ENCODE measurements at places on chromosomes 5 and 9.

DNA sequence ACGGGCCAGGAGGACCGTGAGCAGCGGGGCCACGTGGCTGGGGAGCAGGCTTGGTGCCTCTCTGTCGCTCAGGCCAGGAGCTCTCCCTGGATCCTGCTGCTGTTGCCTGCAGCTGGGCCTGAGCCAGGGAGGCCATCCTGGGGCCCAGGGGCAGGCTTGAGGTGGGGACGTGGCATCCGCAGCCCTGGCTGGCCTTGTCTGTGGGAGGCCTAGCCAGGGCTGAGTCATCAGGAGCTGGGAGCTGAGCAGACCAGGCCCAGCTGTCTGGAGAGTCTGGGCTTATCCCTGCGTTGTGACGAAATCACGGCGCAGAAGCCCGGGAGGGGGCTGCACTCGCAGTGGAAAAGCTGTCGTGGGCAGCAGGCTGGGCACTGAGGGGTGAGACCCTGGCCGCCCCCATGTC lies 138.8 kb upstream of the COL5A1 start:
- peak; percentile 98 for DNase-seq

DNA sequence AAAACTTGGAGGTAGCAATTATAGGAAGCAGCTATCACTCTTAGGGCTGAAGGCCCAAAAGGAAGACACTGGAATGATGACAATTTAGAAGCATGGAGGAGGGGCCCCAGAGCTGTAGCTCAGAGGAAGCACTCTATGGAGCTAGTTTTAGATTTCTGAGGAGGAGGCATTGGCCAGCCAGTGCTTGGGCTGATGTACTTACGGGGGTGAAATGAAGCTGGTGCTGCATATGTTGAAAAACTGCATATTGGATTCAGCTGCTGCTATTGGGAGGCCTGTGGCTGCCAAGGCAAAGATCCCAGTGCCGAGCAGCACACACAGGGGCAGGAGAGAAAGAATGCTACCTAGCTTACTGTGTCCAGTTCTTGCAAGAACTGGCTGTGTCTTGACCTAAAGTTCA lies 53.9 kb upstream of the HMHB1 start:
- DNase-seq: no peak

DNA sequence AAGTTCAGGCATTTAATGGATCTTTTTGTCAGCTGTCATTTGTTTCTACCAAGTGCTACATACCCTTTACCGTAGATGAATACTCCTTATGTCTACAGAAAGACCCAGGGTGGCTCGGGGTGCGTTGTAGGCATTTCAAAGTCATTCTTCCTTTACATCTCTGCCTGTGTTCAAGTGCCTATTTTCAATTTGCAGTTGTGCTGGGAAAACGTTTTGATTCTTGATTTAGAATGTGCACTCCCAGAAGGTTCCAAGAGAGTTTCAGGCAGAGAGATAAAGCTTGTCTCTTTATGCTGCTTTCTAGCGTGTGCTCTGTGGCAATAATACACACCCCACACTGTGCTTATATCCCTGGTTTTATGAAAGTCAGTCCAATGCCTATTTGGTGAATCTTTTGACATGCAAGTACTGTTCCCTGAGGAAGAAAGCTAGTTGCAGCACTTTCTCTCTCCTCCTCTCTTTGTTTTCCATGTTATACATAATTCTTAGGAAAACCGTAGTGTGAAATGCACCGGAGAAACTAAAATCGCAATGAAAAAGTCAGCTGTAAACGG lies 828.1 kb upstream of the ZNF608 start:
- DNase-seq: no peak

DNA sequence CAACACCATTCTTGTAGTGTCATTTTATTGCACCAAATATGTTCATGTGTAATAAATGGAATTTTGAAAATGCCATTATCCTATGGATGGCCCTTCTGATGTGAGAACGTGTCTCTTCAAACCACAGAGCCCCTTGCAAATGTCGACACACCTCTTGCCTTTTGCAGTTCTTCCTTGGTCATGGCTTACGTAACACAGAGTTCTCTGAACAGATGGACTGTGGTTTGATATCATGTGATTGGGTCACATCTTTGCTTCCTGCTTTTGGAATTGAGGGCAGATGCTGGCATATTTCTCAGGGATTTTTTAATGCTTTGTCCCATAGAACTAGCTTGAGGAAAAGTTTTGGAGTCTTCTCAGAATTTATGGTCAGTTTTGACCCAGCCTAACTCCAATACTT lies 4.6 kb downstream of the TGFBR1 start:
- DNase-seq: no peak

- no peak for DNase-seq
These were observed 107.3 kb upstream of the SPOCK1 start for GRCh38 chr5:137606401-137606800.

DNA sequence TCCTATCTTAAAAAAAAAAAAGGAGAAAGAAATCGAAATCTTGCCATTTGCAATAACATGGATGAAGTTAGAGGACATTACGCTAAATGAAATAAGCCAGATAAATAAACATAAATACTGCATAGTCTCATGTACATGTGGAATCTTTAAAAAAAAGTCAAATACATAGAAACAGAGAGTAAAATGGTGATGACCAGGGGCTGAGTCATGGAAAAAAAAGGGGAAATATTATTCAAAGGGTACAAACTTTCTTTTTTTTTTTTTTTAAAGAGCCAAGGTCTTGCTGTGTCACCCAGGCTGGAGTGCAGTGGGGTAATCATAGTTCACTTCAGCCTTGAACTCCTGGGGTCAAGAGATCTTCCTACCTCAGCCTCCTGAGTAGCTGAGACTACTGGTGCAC lies 310.1 kb downstream of the ZNF608 start:
- DNase-seq: no peak

GRCh38 chr5:65121880-65122436 lies 353.2 kb downstream of the CWC27 start:
- DNase-seq: no peak

DNA sequence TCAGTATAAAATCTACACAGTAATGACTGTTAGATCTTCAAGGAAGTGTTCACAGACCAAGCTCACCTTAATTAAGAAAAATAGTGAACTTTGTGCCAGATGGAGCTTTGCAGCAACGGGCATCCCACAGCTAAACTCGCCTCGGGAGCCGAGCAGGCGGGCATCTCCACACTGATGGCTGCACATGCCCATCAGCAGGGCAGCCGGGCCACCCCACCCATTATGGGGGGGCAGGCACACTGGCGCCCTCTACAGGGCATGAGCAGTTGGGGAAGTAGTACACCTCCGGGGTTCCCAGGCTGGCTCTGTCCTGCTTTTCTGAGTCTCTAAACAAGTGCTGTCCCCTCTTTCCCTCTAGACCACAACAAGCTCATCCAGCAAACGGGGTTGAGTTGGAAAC lies 21.6 kb downstream of the ANKS6 start:
- DNase-seq: peak; percentile 31

DNA sequence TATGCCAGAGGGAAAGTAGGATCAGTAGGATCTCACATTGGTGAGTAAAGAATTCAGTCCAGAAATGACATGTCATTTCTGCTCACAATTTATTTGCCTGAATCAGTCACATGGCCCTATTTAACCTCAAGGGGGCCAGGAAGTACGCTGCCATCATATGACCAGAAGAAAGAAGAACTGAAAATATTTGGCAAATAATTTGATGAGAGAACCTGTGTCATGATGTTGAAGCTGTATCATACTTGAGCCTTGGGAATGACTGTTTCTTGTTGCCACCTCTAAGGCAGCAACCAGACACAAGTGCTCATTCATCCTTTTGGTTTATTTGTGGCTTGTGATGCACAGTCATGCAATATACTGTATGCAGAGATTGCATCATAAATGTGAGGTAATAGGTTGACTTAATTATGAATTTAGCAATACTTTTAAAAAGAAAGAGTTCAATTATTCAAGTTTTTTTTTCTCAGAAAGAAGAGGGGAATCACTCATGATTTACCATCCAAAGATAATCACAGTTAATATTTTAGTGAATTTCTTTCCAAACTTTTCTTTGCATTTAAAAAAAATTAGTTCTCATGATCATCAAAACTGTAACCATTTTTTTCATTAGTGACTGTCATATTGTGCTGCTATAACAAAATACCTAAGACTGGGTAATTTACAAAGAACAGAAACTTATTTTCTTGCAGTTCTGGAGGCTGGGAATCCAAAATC lies 8.2 kb upstream of the ZFYVE16 start:
- peak; percentile 9 for DNase-seq

DNA sequence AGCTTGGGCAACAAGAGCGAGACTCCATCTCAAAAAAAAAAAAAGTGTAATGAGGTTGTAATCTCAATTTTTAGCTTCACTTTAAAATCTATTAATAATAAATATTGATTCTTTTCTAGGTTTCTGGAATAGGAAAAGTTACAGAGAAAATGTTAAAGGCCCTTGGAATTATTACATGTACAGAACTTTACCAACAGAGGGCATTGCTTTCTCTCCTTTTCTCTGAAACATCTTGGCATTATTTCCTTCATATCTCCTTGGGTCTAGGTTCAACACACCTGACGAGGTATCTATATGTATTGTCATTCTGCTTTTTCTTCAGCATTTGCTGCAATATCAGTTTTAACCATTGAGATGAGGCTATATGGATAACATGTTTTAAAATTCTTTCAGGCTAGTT lies 26.6 kb upstream of the ANKDD1B start:
- DNase-seq: no peak

- no peak for DNase-seq
These were observed 58.4 kb downstream of the RANBP17 start for GRCh38 chr5:170920196-170920595.

GRCh38 chr9:84975926-84976325 lies 306.4 kb downstream of the NTRK2 start:
- no peak for DNase-seq

DNA sequence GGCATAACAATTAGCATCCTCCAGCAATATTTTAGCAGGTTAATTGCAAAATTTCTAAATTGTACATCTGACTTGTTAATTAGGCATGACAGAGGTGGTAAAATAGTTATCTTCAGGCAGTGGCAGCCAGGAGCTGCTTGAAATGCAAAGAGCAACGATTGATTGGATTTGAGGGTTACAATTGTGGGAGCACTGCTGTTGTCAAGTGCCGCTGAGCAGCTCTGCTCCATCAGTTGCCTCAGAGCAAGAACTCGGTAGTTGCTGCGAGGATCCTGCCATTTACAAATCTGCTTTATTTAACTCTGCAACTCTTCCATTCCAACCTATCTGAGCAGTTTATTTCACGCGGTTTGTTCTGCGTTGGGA lies 12.6 kb downstream of the PBX3 start:
- DNase-seq: no peak

DNA sequence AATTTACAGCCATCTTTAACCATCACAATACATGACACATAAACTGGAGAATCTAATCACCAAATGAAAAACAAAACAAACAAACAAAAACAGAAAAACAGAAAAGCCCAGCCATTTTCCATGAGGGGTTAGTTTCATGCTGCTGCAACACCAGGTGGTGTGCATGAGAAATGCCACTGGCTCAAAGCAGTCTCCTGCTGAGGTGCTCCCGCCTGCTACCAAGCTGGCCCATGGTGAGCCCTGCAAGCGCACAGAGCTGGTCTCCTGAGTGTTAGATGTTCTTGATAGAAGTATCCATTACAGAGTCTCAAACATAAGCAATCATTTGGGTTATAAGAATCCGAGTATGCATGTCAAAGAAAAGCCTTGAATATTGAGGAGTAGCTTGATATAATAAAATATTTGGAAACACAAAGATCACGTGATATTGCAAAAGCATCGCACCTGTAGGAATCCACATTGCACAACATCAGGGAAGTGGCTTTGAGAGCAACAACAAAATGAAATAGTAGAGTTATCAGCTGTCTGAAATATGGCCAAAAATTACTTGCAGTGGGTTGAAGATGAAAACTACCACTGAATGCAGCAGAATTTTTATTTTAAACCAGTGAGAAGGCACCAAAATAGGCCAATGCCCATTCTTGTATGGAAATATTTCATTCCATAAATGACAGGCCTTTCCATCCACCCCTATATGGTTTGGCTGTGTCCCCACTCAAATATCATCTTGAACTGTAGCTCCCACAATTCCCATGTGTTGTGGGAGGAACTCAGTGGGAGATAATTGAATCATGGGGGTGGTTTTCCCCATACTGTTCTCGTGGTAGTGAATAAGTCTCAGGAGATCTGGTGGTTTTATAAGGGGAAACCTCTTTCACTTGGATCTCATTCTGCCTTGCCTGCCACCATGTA lies 194.8 kb downstream of the SYK start:
- DNase-seq: no peak

- DNase-seq: no peak
These were observed 153.5 kb upstream of the TARS1 start for GRCh38 chr5:33287242-33287641.

- DNase-seq: no peak
These were observed 691 bp downstream of the THBS4 start for GRCh38 chr5:80035839-80036238.

GRCh38 chr5:120457839-120458507 lies 6.1 kb upstream of the PRR16 start:
- DNase-seq: peak; percentile 37

DNA sequence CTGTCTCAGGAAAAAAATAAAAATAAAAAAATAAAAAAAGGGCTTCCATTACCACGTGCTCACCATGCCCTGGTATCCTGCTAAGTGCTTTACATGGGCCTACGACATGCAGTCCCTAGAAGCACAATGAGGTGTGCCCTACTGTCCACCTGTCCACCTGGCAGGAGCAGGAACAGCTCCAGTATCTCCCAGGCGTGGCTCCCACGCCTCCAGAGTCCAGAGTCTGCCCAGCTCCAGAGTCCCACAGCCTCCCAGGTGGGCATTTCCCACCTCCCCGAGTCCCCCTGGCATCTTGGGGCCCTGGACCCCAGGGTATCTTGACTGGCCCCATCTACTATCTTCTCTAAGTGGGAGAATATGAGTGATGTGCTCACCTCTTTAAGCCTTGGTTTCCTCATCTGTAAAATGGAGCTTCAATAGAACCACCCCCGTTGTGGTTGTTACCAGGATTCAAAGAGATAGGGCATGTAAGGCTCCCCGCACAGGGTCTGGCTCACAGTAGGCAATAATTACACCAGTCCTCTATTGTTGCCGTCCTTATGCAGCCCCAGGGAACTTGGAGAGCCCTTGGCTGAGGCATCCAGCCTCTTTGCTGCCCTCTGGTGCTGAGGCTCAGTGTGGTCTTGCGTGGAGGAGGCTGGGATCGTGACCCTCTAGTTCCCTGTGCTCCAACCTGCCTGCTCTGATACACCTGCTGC lies 8.9 kb downstream of the CXCL14 start:
- DNase-seq: peak; percentile 45

DNA sequence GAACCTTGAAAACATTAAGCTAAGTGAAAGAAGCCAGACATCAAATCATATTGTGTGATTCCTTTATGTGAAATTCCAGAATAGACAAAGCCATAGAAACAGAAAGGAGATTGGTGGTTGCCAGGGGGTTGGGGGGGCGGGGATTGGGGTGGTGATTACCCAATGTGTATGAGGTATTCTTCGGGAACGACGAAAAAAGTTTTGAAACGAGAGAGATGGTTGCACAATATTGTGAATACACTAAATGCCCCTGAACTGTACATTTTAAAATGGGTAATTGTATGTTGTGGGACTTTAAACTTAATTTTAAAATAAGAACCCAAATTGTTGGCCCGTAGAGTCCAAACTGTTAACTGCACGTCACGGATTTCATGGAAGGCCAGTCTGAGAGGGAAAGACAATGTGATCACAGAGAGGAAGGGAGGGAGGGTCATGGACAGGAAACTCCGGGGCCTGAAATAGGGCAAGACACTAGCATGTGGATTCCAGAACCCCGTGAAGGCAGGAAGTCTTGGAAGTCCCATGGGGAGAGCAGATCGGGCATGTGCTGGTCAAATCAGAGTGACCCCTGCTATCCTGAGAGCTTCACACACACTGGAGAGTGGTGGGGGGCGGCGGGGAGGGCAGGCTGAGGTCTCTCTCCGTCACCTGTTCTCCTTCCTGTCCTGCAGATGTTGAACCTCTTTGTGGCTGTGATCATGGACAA lies 218.4 kb downstream of the CACNA1B start:
- no peak for DNase-seq

GRCh38 chr9:121289772-121290370 lies 21.9 kb downstream of the GSN start:
- DNase-seq: no peak
